Heart left ventricle (tissue), 16 donors: ENCODE measurements at places on chromosomes 11 and 22.

DNA sequence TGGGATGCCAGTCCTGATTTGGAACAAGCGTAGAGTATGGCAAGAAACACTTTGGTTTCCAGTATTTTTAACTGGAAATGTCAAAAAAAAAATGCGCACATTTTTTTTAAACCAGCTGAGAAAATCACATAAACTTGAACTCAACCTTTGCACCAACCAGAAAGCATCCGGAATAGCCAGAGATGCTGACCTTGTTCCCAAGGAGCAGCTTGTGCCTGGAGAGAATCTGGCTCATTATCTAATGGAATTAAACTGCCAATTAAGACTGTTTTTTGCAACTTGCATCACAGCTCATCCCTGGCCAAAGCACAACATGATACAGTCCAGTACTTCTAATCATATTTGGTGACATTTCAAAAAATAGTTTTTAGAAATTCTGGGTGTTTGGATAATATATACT is 8.4 kb upstream of the ETS1 start:
- DNase-seq, result no peak

DNA sequence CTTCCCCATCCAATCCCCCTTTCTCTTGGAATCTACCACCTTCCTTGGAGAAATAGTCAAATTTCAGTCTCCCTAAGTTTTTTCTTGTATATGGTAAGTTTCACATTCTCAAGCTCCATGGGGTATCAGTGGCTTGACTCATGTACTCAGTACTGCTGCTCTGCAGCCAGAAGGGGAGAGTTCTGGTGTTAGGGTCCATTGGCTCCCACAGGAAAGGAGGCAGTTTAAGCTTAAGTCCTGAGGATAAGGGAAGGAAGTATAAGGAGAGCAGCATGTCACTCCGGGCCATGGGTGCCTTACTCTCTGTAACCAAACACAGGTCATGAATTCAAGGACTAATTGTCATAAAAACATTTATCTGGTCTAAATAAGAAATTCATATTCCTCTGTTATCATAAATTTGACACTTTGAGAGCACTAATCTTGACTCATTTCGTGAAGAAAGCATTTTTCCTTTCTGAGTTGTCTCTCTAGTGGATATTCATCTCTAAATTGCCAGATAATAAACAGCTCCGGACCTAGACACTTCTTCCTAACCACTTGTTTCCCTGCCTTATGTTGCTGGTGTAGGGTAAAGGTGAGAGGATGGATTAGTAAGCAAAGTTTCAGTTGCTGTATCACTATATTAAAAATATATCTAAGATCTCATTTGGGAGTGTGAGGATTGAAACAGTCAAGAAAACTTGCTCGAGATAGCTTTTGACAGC is 20.1 kb upstream of the SORL1 start:
- DNase-seq, result no peak

- no peak for DNase-seq
Measured at GRCh38 chr11:10401696-10402392, 53.2 kb upstream of the AMPD3 start.

DNA sequence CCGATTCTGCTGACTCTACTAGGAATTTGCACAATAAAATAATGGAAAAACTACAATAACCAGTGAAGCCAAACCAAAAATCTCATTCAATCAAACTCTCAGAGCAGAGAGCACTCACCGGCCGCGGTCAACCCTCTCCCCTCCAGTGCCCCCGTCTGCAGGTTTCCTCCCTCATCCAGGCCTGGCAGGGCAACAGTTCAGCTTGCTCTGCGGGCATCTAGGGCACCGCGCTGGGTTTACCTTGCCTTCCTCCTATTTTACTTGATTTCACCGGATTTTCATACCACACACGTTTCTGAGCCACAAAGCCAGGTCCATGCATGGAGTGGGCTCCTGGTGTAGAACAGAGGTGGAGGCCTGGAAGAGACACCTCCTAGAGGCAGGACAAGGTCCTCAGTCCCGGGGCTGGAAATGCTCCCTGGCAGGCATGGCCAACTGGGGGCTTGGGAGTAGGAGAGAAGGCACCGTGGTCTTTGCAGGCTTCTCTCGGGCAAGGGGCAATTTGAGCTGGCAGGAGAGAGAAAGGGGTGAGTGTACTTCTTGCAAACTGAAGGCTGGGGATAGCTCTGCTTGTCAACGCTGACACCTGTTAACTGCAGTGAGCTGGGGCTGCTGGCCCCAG is 938.4 kb downstream of the BRD1 start:
- DNase-seq, result no peak

- DNase-seq, result no peak
Measured at GRCh38 chr11:11415901-11416300, 62.9 kb upstream of the CSNK2A3 start.

- no peak for DNase-seq
Measured at GRCh38 chr11:131889760-131890581, 519.6 kb downstream of the NTM start.

DNA sequence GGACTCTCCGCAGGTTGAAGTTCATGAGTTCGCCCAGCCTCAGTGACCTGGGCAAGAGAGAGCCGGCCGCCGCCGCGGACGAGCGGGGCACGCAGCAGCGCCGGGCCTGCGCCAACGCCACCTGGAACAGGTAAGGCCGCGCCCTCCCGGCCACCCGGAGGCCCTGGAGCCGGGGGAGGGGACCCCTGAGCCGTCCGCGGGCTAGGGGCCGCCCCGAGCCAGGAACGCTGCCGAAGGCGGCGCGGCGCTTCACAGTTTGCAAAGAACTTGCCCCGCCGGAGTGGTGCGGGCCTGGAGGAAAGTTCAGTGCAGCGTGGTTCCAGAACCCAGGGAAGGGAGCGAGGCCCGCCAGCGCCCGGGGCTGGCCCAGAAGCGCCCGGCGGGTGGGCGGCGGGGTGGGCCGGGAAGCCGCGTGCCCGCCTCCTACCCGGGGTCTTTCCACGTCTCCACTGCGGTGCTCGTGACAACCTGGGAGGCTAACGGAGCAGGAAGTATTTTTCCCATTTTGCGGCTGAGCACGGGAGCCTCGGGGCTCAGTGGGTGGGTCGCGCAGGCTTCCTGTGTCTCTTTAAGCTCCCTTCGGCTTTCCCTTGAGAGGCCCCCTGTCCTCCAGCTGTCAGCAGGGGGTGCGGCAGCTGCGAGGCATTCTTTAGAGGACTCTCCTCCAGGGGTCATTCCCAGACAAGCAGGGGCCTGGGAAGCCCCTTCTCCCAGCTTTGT is 635 bp downstream of the PRR5 start:
- peak; percentile 41 for DNase-seq

- no peak for DNase-seq
Measured at GRCh38 chr22:44878483-44879300, 126.3 kb downstream of the ARHGAP8 start.

DNA sequence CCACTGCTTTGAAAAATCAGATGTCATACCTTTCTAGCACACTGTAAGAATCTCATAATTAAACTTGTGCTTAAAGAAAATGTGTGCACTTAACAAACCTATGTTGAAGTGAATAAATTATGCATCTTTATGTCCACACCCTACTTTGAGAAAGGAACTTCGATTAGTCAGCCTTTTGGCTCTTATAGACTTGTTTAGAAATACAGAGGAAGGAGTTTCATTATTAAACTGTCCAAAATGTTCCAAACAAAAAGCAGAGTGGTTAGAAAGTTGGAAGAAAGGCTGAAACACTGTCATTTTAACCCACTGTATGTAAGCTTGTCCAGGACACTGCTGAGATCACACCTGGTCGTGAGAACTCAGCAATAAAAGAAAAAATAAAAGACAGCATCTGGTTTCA is 863.2 kb upstream of the CHORDC1 start:
- no peak for DNase-seq

GRCh38 chr11:108939135-108939534 is 274.3 kb downstream of the DDX10 start:
- no peak for DNase-seq

DNA sequence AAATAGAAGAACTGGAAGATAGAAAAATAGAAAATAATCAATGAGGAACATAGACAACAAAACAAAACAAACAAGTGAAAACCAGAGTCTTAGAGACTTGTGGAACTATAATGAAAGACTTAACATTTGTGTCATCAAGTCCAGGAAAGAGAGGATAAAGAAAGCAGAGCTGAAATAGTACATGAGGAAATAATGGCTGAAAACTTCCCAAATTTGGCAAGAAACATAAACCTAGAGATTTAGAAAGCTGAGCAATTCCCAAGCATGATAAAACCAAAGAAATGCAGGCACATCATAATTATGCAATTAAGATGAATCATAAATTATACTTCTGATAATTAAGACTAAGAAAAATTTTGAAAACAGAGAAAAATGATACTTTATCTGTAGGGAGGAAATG is 614.5 kb downstream of the ETS1 start:
- no peak for DNase-seq

DNA sequence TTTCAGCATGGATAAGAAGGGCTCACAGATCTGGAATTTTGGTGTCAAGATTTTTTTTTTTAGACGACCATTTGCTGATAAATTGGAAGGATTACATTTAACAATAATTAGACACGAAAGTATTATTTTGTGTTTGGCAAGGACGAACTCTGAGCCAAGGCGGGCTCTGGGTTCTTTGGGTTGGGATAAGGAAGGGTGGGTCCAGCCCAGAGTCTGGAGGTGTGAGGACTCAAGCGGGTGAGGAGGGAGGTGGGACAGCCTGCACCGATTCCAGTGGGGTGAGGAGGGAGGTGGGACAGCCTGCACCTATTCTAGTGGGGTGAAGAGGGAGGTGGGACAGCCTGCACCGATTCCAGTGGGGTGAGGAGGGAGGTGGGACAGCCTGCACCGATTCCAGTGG is 4.1 kb downstream of the B3GAT1 start:
- no peak for DNase-seq

GRCh38 chr11:65801153-65801987 is 14.5 kb downstream of the OVOL1 start:
- no peak for DNase-seq

- no peak for DNase-seq
Measured at GRCh38 chr11:65506772-65507505, 8.1 kb downstream of the MALAT1 start.

- DNase-seq, result no peak
Measured at GRCh38 chr11:85551881-85552280, 75.3 kb downstream of the DLG2 start.

GRCh38 chr11:76208438-76209374 is 2.4 kb upstream of the WNT11 start:
- peak; percentile 91 for DNase-seq

- peak; percentile 71 for DNase-seq
Measured at GRCh38 chr22:31347251-31348008, 1.3 kb upstream of the PATZ1 start.

- DNase-seq, result no peak
Measured at GRCh38 chr11:11217929-11218628, 135.0 kb downstream of the CSNK2A3 start.

DNA sequence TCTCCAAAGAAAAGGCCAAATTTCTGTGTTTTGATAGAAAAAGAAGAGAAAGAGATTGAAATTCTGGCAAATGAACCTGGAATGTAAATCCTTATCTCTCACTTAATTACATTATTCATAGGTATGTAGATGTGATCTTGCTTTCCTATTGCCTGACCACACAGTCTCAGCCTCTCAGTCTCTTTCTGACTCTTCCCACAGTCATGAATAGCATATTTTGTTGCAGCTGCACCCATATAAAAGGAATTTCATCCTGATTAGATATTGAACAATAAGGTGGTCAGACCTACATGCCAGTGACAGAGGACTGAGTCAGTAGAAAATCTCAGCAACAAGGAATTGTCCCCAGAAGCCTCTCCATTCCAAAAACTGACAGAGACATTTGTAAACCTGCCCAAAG is 62.9 kb upstream of the LRRC4C start:
- DNase-seq, result no peak

- no peak for DNase-seq
Measured at GRCh38 chr11:5383576-5383975, at the start of gene OR51M1. Gene OR51M1, plus strand, starts transcription at chr11:5383812. Its CDS starts 5,587 bp downstream, at chr11:5389399.

- DNase-seq, result no peak
Measured at GRCh38 chr11:123258877-123259276, 63.8 kb upstream of the CLMP start.
